ENCODE measurements at places on chromosomes 7 and 10.

DNA sequence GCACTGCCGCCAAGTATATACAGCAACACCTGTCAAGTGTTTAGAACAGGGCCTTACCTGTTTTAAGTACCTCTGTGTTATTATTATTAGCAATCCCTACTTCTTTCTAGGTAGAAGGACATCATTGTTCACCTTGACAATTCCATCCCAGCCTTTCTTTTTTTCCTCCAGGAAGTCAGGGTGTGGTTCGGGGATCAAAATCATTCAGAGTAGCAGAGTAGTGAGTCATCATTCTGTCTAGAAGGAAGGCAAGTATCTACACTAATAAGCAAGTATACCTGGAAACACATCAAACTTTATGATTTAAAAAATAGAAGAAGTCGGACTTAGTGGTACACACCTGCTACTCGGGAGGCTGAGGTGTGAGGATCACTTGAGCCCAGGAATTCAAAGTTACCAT lies 25.5 kb upstream of the CAPZA2 start:
- DNase-seq, result no peak

GRCh38 chr10:33214174-33214573 lies 120.3 kb downstream of the NRP1 start:
- no peak for DNase-seq

DNA sequence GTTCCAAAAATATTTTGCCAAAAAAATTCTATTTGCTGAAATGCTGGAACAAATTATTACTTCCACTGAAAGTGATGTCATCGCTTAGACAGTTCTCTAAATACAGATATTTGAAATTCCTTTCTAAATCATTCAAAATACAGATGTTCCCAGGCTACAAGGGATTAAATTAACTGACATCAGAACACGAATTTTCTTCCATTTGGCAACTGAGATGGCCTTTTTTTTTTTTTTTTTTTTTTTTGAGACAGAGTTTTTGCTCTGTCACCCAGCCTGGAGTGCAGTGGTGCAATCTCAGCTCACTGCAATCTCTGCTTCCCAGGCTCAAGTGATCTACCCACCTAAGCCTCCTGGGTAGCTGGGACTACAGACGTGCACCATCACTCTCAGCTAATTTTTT lies 57.0 kb downstream of the P4HA1 start:
- no peak for DNase-seq

DNA sequence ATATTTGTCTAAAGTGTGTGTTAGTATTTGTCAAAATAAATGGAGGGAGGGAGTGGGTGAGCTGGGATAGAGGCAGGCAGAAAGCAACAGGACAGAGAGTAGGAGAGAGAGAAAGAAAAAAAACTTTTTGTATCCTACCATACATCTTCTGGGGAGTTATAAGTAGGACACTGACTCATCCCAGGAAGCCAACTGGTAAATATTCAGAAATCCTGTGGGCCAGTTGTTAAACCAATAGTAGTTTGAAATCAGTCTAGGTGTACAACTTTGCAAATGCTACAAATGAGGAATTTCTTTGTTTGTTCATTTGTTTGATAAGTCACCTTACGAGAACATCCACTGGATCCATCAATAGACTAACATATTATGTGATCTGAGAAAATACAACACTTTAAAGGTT lies 980.9 kb downstream of the GATA3 start:
- no peak for DNase-seq

DNA sequence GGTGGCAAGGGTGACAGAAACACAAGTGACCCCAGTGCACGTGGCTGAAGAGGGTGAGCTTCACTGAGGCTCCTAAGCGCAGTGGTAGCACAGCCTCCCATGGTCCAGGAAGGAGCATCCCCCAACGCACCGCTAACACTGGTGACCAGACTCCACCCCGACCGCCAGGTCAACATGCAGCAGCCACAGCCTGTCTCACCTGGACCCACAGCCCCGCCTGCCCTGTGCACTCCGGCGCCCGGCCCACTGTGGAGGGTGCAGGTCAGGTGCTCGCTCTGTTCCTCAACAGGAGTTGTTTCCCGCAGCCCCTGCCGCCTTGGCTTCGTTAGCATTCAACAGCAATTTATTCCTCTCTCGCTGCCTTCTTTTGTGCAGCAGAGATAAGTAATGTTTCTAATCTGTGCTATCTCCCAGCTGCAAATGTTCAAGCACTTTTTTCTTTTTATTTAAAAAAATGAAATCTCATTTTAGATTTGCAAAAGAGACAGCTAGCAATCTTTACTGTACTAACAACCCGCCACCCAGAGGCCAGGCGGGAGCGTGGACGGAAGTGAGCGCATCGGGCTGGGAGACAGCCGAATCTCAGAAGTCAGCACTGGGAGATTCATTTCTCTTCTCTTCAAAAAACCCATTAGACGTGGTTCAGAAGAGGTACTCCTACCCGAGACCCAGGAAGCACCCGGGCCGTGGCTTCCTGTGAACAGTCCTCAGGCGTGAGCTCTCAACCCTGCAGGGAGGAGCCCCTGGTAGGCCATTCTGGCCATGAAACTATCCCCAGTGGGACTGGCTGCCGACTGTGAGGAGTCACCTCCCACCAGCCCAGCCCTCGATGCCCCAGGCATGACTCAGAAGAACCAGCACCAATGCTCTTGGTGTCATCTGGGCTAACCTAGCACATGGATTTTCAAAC lies 133.4 kb downstream of the MAD1L1 start:
- DNase-seq, result no peak

DNA sequence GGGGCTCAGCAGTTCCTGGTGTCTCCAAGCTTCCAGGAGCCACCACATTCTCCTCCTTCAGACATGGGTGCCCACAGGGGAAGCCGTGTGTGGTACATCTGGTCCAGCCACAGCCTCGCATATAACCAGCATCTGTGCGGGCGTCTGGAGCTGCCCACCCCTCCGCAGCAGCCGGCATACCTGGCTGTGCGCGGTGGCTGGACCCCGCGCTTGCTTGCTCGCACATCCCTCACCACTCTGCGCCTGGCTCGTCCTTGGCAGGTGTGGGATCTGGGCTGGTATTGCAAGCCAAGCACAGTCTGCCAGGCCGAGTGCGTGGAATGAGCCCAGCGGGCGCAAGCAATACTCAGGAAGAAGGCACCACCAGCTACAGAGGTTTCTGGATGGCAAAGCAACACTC lies 117.7 kb upstream of the MBL2 start:
- DNase-seq, result no peak

DNA sequence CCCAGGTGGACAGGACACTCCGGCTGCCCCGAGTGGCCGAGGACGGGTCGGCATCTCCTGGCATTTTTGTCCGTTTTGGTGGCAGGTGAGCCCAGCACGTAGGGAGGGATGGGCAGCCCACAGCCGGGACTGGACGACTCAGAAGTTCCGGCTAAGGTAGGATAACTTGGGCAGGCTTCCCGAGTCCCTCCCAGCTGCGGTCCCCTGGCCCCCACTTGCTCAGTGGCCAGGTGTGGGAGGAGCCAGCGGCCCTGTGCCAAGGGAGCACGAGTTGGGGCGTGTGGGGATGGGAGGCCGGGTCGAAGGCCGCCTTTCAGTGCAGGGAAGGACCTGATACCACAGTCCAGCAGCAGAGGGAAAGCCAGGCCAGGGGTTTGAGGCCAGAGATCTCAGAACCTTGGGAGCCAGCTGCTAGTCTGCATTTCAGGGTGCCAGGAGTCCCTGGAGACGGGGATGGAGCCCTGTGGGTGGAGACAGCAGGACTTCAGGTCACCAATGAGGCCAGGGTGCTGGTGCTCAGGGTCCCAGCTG lies 58.5 kb downstream of the PWWP2B start:
- DNase-seq, result no peak

GRCh38 chr10:125795637-125796190 lies 20.1 kb upstream of the MMP21 start:
- no peak for DNase-seq

GRCh38 chr7:100484673-100485045 lies 932 bp downstream of the NYAP1 start:
- DNase-seq, result no peak

DNA sequence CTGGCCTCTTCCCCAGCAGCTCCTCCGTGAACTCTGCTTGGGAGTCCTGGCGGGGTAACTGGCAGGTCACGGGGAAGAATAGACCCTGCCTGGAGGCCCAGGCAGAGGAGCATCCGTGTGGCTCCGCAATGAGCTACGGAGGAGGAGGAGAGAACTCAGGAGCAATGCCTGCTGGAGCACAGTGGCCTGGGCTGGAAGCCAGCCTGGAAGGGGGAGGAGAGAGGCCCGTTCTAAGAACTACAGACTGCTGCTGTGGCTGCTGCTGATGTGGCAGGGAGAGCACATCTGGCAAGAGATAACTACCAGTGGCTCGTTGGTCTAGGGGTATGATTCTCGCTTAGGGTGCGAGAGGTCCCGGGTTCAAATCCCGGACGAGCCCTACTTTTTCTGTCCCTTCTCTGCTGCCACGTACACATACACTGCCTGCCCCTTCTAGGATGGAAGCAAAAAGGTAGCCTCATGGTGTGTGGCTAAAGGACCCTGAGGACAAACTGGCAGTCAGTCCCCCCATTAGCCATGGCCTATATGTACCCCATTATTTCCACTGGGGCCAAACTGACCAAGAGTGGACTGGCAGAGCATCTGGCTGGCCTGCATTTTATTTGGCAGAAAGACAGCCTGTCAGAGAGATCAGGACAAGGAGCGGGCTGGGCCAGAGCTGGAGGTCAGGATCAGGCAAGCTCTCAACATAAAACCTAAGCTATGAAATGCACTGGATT lies 7.7 kb upstream of the OPN1SW start:
- no peak for DNase-seq

DNA sequence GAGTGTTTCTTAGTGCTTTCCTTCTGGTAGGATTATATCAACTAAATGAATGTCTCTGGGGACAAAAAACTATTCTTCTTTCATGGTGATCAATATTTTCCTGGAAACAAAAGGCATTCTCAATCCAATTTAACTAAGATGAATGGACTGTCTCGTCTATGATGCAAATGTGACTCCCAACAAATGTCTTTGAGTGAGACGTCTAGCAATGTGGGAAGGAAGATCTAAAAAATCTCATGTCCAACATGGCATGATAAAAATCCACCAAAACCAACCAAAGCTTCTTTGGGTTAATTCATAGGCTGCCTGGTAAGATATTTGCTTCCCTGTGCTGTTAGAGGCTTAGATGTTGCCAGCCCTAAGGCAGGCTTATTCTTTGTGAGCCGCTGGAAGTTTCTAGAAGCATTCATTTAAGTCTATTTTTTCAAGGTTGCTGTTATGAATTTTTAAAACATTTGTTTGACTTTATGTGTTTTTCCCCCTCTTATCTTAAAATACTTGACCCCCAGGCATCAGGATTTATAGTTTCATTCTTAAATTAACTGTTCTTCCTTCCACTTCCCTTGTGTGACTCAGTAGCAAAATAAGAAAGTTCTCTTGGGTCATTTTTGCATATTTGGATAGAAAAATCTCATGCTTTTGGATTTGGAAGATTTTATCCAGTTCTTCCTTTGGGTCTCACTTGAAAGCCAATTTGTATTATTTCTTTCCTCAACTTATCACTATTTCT lies 156.3 kb downstream of the NRP1 start:
- DNase-seq, result no peak

DNA sequence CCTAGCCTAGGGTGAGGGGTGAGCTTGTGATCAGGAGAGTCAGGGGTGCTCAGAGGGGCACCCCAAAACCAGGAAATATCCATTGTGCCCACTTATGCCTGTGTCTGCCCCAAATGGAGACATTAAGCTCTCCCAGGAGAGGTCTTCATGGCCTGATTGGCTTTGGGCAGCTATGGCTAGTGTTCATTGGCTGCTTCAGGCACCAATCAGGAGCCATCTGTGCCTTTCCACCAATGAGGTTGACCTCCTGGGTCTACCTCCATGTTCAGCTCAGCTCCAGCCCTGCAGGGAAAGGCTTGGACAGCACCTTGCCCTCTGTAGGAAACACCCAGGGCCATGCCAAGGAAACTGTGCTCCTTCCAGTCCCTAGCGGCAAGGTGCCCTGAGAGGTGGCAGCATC lies 23.9 kb upstream of the HSPB1 start:
- no peak for DNase-seq

DNA sequence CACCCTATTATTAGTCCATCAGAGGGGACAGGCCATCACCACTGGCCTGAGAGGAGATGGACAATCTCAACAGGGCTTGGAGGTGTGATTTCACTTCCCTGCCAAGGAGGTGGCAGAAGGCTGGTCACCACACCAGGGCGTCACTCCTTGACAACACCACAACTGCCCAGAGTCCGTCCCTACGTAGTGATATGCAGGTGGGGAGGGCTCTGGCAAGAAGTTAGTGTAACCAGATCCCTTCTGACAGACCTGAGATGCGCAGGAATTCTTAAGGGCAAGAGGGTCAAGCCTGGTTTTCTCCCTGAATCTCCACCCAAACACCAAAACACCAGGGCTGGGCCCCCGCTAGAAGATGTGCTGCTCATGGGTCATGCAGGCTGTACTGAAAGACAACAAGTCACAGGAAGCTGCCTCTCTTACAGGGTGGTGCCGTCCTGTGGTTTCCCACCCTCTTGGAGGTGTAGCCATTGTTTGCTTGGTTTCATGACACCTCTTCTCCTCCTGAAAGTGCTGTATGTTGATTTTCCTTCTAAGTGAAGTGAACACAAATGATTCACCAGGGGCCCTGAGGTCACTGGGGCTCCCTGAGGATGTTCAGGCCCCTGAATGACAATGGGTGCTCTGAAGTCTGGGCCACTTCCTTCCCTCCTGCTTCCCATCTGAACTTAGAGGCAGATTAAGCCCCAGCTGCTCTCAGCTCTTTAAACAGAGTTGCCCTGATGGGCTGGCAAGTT lies 27.1 kb downstream of the ATXN7L1 start:
- no peak for DNase-seq

GRCh38 chr7:7521259-7521658 lies 14.4 kb downstream of the COL28A1 start:
- DNase-seq, result no peak

- DNase-seq, result peak; percentile 84
These were observed 14.4 kb upstream of the WBP1L start for GRCh38 chr10:102729029-102730026.

DNA sequence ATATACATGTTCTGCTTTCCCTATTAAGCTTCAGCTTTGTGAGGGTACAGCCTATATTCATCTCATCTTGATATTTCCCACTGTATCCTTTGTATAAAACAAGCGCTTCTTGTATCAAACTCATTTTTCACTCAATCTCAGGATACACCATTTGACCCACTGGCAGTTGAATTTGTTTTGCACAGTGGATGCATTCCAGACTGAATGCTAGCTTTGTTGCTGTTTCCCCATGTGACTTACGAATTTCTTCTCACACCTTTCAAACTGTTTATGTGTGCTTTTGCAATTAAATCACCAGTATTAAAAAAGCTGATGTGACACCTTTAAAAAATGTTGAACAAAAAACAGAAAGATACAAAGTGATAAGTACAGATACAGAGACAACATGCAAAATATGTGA lies 180.9 kb downstream of the ZNF438 start:
- DNase-seq, result no peak

GRCh38 chr7:121366852-121367431 lies 29.2 kb downstream of the FAM3C start:
- peak; percentile 36 for DNase-seq

GRCh38 chr7:21639206-21639868 lies 96.5 kb downstream of the DNAH11 start:
- no peak for DNase-seq

DNA sequence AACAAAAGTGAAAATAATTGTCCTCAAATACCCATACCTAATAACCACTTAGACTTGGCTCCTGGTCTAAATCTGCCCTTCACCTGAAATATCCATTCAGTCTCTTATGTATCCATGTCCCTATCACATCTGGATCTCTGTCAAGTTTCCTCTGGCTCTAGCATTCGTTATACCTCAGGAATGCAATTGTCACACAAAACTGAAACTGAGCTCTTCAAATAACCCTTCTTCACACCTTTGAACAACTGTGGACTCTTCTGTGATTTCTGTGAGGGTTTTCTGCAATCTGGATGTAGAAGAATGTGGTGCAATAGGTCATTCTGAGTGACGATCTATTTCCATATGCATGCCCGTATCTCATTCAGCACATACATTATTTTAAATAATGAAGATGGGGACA lies 53.5 kb upstream of the FGL2 start:
- DNase-seq, result no peak
